Epithelial cell of prostate (primary cell): ENCODE measurements at places on chromosomes 4 and X.

DNA sequence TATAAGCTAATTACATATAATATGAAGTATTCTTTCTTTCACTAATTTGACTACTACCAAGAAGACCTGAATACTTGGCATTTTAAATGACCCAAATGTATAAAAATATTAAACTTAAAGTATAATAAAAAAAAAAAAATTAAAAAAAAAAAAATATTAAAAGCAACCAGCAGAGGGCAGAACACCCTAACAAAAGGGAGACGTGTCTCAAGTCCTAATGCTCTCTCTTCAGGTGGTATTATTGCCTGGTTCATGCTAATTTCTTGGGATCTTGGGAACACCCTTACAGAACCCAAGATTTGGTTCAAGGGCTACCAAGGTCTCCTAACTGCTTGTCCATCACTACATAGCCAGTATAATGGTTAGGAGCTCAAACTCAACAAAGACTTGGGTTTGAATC lies 754.8 kb downstream of the RAB28 start:
- DNase-seq, result no peak

GRCh38 chr4:39291686-39292085 lies 74.5 kb downstream of the RFC1 start:
- DNase-seq, result no peak

- DNase-seq, result no peak
These were observed 21.6 kb downstream of the CLDN34 start for GRCh38 chrX:9988762-9989161.

GRCh38 chrX:130228871-130229270 lies 39.8 kb downstream of the ZNF280C start:
- no peak for DNase-seq

- DNase-seq, result no peak
These were observed 131.9 kb upstream of the MSX1 start for GRCh38 chr4:4727536-4727935.

GRCh38 chr4:60805500-60806313 lies 394.4 kb upstream of the ADGRL3 start:
- no peak for DNase-seq

GRCh38 chr4:4640692-4641091 lies 98.8 kb upstream of the STX18 start:
- DNase-seq, result no peak

DNA sequence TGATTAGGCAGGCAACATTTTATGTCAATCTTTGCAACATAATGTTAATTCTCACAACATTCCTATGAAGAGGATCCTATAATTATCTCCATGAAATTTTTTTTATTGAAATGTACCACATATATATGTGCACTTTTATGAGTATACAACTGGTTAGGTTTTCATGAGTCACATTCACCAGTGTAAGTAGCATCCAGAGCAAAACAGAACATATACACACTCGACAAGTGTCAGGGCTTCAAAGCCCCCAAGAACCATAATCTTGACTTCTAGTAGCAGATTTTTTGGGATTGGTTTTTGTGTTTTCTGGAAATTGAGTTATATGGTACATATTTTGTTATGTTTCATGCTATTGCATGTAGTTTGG lies 62.4 kb downstream of the ARHGAP10 start:
- no peak for DNase-seq

- DNase-seq, result no peak
These were observed 204.3 kb upstream of the HCCS start for GRCh38 chrX:10906866-10907265.

DNA sequence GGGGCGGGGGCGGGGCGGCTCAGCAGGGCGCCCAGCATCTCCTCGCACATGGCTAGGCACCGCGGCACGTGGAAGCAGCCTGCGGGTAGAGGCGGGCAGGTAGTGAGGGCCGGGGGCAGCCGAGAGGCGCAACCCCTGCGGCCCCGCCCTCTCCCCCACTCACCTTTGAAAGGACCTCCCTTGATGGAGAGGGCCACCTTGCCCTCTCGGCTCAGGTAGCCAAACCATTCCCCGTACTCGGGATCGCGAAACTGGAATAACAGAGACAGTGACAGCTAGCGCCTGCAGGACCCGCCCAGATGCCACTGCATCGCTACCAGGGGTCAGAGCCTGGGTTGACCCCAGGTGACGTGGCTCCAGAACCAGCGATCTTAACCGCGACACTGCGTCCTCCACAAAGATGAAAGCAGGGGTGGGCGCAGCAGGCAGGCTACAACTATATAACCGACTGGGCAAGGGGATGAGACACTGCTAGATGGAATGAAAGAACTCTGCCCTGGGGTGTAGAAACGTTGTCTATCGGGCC lies 552 bp upstream of the NAA10 start:
- no peak for DNase-seq

DNA sequence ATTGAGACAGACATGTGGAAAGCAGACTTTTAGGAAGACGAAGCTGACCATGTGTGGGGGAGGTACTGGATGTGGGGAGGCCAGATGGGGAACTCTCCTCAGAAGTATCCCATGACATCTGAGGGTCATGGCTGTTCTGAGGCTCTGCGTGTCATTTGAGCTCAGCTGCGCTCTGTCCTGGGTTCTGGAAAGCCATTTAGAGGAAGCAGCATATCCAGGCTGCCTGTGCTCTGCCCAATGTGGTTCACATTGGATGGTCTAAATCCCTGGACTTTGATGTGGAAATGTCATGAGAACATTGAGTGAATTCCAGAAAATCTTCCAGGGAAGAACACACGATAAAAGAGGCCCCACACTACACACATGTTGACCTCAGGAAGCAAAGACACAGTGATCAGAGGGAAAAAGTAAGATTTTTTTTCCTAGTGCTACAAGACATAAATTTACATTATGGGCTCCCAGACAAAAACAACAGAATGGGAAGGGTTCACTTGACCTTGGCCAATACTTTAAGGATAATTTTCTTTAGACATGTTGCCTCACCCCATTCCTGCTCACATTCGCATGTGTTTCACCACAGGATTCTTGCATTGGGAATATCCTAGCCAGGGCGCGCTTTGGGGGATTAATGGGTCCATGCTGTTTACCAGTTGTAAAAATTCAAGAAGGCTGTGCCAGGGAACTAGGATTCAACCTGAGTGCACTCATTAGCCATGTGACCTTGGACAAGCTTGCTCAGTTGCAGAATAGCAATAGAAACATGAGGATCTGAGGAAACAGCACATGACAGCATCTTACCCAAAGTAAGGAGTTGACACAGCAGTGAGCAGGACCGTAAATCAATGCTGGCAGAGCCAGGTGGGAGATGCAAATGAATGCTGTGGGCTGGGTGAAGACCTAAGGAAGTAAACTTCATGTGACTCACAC lies 73.2 kb upstream of the C1QTNF7 start:
- DNase-seq, result no peak

DNA sequence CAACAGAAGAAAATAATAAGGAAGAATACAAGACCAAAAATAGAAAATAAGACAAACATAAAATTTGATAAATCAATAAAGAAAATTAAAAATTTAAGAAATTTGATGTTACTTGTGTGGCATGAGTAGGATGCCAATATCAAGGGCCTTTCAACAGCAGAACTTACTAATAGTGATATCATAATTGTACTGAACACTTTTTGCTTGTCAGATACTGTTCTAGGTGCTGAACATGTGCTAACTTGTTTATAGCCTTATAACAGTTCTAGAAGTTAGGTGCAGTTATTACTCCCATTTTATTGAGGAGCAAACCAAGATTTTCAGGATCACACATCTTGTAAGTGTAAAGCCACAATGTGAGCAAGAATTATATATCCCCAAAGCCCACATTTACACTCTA lies 546.0 kb upstream of the EPHA5 start:
- DNase-seq, result no peak

GRCh38 chr4:74258963-74259362 lies 49.3 kb upstream of the EPGN start:
- DNase-seq, result no peak

- no peak for DNase-seq
These were observed 724.6 kb downstream of the CENPC start for GRCh38 chr4:66820681-66821080.

DNA sequence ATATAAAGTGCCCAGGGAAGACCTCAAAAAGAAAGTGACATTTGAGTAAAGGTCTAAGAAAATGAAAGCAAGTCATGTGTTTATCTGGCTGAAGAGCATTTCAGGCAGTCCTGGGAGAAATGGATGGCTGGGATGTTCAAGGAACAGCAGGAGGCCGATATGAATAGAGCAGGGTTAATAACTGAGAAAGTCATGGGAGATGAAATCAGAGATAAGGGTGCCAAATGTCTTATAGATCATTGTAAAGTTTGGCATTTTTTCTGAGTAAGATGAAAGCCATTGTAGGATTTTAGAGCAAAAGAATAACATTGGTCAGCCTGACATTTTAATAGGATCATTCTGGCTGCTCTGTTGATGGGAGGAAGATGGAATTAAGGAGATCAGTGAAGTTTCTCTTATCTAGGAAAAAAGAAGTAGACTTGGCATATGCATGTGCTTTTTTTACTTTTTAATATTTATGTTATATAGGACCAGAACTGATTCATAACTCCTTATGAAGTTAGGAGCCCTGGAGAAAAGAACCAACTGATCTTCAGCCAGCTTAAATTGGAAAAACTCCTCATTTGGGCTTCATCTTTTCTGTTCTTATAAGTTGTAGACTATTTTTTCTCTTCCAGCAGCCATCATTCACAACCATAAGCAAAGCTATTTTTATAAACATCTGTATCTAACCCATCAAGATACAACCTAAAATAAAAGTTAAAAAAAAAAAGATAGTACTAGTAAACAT lies 18.6 kb downstream of the AIMP1 start:
- DNase-seq, result no peak

DNA sequence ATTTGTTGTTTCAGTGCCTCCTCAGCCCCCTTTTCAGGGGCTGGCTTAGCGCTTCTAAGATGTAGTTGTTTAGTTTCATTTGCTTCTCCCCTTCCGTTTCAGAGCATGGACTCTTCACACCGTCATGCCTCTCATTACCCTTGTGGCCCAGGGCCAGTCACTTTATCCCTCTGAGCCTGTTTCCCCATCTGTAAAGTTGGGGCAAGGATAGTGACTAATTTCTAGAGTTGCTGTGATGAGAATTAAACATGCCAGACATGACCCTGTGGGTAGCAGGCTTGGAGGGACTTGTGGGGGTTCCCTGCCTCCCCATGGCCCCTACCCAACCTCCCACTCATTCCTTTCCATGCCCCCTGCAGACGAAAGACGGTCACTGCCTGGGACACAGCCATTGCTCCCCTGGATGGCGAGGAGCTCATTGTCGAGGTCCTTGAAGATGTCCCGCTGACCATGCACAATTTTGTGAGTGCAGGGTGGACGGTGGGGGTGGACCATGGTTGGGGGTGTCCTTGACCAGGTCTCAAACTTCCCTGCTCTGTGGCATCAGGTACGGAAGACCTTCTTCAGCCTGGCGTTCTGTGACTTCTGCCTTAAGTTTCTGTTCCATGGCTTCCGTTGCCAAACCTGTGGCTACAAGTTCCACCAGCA lies 3.6 kb downstream of the ARAF start:
- DNase-seq, result no peak

DNA sequence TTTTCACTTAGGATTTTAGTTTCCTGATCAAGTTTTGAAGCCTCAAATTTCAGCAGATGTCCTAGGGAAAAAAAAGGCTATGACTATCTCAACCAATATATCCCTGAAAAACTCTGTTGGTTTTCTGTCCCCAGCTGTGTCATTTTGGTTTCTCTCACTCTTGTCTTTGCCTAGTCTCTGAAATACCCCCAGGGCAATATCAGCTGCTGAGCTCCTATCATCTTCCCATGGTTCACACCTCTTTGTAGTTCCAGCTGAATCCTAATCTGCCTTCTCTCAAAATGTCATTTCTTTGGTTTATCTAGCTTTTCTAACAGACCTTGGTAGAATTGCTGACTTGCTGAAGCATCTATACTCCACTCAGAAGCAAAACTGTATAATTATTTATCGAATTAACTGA lies 2370.5 kb downstream of the ARAP2 start:
- DNase-seq, result no peak

GRCh38 chr4:4539481-4539880 lies 2.4 kb downstream of the STX18 start:
- no peak for DNase-seq

- DNase-seq, result no peak
These were observed 10.8 kb downstream of the JAKMIP1 start for GRCh38 chr4:6189511-6189910.

DNA sequence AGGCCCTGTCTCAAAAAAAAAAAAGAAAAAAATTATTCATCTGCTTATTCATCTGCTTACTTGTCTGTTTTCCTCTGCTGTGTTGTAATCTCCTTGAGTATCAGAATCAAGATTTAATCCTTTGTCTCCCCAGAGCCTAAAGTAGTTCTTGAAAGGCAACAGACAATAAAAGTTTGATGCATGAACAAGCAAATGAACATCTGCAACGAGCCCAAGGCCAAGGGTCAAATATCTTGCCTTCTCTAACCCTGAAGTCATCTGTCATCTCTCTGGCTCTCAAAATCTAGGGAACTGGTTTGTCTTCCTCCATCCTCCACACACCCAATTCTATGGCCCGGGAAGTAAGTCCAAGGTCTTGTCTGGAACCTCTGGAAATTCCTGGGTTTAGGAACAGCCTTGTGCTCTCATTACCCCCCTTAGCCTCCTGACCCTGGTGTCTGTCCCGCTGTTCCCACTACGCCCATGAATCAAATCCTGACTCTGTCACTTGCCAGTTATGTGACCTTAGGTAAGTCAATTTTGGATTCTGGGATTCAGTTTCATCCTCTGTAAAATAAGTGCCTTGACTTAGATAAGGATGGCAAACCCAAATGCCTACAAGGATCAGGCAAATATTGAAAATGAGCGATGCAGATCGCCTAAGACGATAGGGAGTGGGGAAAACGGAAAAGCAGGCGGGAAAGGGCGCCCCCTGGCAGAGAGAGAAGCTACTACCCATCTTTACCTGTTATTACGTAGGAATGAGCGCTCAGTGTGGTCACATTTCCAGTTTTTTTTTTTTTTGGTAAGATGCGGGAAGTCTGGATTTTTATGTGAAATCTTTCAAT lies 102.7 kb upstream of the DHX15 start:
- no peak for DNase-seq
